CD4-positive, alpha-beta T cell treated with Interleukin-15 for 4 hours (primary cell): ENCODE measurements at places on chromosomes 2 and 18.

- no peak for DNase-seq
Observed at GRCh38 chr18:9429662-9429993, 45.7 kb upstream of the RALBP1 start.

- no peak for DNase-seq
Observed at GRCh38 chr2:124296470-124296869, 271.4 kb downstream of the CNTNAP5 start.

GRCh38 chr2:197028230-197028629 is 101.7 kb upstream of the PGAP1 start:
- DNase-seq: no peak

DNA sequence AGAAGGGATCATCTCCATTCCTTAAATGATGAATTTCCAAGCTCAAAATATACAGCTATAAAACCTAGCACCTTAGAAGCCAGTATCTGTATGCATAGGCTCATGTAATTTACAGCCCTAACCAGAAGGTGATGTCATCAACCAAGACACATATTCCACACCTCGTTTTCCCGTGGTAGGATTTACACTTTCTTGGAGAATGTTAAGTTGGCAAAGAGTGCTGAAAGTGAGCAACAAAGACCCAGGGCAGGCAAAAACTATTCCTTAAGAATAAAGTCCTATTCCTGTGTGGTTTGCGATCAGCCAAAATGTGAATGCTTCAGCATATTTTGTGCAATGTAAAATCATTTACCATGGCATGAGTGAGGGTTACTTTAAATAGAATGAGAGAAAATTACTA is 247.1 kb downstream of the OSR1 start:
- no peak for DNase-seq

DNA sequence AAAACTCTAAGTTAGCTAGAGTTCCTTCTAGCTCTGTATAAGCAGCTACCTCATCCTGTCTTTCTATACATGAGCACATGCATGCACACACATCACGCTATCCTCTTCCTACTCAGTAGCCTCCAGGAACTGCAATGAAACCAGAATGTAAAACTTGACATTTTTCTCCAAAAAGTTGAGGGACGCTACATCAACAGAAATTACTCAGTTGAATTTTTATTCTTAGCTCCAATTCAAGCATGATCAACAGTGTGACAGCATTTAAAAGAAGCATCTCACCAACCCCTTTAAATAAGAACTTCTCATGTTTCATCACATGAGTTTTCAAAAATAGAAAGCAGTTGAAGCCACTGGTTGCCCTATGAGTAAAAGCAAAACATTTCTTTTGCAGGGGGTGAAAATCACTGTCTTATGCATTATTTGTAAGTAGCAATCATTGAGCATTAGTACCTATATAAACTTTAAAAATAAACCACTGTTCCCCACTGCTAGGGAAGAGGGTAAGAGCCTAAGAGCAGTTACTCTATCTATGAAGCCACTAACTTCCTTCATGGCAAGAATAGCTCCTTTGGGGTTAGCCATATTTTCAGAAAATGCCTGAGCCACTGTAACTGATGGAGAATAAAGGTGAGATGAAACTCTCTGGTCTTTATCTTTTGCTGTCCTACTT is 77.9 kb upstream of the ARL5A start:
- DNase-seq: no peak

- no peak for DNase-seq
Observed at GRCh38 chr2:71101656-71102055, 28.4 kb downstream of the MCEE start.

- no peak for DNase-seq
Observed at GRCh38 chr18:78659748-78660147, 319.9 kb upstream of the SALL3 start.

DNA sequence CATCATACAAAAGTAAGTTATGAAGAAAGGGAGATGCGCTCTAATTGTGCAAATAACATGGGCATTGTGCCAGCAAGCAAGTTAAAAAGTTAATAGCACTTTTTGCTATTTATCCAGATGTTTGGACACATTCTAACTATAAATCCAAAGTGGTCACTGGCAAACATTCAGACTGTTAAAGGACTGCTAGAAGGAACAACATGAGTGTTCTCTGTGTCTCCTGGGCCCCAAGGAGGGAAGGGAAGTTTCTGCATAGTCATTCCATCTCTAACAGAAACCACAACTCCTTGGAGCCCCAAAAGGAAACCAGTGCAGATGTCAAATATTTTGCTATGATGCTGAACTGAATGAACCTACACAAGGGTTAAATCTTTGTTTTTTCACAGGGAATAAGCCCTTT is 213.3 kb upstream of the HNRNPA3 start:
- no peak for DNase-seq

- DNase-seq: no peak
Observed at GRCh38 chr2:230346921-230347533, 20.0 kb downstream of the SP140L start.

DNA sequence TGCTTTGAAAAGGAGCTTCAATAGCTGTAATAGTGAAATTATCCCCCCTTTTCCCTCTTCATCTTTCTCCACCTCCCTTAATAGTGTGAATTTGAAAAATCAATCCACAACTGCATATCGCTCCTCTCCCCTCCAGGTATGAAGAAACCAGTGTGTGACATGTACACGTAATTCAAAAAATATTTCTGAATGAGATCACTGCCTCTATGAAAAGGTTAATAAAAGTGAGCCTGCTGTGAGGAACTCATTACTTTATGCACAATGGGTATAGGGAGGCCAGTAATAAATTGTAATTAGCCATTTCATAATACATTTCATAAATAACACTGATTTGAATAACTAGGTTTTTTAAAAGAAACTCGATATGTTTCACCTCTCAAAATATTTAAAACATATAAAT is 209.0 kb upstream of the KYNU start:
- no peak for DNase-seq

DNA sequence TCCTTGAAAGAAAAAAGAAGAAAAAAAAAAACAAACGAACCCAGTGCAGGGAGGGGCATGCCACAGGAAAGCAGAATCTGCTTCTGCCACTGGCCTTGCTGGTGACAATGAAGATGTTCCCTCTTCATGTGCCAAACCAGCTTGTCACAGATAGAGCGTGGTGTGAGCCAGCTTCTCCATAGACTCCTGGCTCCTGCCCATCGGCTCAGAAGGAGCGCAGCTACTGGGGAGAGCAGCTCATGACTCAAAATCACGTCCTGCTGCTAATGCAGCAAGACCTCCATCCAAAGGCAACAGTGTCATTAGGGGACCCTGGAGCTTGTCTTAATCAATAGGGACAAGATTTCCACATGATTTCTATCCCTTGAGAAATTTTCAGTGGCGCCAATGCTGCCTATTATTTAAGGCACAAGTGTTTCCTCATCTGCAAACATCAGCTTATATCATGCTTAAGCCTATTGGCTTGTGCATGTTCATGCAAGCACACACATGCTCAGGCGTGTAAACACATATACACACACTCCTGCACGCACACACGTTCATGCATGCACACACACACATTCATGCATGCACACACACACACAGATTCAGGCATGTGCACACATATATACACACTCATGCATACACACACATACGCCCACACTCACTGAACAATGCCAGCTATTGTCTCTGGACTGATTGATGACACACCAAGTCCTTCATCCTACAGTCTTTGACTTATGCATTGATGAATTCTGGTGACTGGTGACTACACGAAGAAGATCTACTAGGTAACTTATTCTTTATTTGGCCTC is 682.0 kb upstream of the ID2 start:
- DNase-seq: no peak

DNA sequence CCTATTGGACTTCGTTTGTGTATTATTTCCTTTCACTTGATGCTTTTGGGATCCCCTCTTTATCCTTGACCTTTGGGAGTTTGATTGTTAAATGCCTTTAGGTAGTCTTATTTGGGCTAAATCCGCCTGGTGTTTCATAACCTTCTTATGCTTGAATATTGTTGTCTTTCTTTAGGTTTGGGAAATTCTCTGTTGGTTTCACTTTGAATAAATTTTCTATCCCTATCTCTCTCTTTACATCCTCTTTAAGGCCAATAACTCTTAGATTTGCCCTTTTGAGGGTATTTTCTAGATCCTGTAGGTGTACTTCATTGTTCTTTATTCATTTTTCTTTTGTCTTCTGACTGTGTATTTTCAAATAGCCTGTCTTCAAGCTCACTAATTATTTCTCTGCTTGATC is 354.7 kb downstream of the PARD3B start:
- no peak for DNase-seq

DNA sequence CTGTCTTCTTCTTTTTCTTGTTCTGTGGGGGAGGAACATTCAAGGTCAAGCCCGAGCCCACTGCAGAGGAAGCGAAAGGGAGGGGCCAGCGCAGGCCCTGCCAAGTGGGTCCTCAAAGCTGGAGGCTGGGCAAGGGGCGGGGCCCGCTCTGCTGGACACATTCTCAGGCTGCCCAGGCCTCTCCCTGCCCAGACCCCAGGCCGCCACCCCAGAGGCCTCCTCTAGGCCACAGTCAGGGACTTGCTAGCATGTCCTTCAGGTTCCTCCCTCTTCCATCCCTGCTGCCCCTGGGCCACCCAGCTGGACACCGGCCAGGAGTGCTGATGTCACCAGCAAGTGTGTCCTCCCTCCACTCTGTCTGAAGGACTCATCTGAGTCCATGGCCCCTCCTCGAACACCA is 44.1 kb downstream of the KIF1A start:
- DNase-seq: no peak

GRCh38 chr2:18403921-18404522 is 156.4 kb downstream of the RDH14 start:
- DNase-seq: no peak

DNA sequence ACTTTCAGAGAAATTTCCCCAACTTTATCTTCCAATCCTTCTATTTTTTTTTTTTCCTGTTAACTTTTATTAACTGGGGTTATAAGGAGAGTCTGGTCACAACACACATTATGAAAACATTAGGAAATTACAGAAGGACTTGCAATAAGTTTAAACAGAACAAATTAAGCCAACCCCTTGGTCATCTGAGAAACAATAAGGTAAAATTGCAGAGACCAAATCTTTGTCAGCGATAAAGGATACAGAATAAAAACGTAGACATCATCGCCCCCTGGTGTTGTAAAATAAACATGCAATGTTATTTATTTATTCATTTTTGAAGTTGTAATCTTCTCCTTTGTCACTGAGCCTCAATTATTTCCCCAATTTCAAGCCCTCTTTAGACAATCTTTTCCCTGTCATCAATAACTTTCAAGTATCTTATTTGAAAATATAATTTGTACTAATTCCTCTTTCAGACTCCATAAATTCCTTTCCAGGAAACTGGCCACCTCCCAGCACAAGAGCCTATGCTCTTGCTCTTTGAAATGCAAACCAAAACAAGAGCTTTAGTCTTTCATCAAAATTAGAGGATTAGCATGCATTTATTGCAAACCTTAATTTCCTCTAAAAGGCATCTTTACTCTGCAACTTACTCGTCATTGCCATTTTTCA is 19.5 kb downstream of the G6PC2 start:
- DNase-seq: peak; percentile 44

- no peak for DNase-seq
Observed at GRCh38 chr2:46383113-46383395, 85.8 kb downstream of the EPAS1 start.

DNA sequence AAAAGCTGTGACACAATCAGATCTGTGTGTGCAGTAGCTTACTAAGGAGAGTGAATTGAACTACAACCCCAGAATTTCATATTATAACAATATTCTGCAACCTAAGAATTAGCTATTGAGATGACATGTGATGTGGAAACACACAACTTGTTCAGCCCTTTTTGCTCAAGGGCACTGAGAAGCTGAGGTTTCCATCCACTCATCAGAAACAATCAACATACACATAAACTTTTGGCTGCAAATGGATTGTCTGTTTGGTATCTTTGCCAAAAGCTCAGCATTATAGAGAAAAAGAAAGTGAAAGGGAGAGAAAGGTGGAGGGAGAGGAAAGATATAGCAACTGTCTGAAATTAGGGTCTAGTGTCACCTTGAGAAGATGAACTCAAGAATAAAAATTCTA is 117.2 kb upstream of the KLF7 start:
- no peak for DNase-seq

- DNase-seq: no peak
Observed at GRCh38 chr2:101781326-101781725, 83.8 kb downstream of the MAP4K4 start.

DNA sequence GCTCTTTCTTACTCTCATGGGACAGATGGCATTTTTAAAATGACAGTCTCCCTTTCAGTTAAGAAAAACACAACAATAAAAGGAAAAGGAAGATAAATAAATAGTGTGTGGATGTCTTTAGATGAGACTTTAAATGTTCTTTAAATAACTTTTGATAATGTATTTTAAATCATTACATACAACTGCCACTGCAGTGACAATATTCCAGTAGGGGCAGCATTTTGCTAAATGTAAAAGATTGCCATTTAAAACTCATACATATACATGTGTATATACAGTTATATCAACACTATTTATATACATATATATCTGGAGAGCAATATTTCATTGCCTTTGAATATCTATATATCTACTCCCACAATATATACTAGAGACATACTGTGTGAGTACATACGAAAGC is 90.7 kb downstream of the INO80D start:
- DNase-seq: no peak

GRCh38 chr18:46042571-46043123 is 29.4 kb downstream of the PSTPIP2 start:
- peak; percentile 41 for DNase-seq

DNA sequence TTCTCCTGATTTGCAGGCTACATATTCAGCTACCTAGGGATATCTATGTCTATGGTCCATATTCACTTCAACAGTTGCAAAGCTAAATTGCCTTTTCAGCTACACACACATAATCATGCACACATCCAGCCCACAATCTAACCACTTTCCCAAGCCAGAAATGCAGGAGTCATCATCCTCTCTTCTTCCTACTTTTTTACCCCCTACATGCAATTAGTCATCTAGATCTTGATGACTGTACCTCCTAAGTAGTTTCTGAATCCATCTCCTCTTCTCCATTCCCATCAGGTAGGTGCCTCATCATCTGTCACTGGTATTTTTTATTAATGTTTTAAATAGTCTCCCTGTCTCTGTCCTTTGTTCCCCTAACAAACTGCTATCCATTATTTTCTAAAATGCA is 23.7 kb upstream of the SPRED2 start:
- no peak for DNase-seq

- DNase-seq: no peak
Observed at GRCh38 chr2:146927080-146927711, 917.6 kb upstream of the ACVR2A start.

DNA sequence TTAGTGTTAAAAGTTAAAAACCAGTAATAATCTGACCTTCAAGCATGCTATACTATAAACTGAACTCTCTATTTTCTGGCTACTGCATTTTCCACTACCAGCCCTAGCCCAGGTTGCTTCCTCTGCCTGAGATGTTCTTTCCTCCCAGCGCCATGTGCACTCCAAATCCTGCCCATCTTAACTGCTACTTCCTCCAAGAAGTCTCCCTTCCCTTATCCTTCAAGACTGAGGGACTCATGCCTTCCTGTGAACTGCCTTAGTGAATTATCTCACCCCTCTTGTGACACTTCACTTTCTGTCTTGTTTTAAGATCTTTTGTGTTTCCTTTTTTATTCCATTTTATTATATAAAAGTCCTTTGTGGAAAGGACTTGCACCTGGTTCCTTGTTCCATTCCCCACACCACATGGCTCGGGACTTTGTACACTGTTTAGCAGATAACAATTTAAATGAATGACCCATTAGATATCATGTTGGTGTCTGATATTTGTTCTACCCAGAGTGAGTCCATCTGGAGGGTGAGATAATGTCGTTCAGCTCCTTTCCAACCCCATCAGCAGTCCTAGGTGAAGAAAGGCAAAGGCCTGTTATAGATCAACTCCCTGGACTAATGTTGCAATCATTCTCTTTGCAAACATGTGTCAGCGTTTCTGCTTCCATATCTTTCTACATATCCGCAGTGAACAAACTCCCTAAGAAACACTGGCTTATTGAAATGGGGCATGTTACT is 20.9 kb upstream of the AGFG1 start:
- no peak for DNase-seq
